ENCODE measurements at places on chromosomes 5 and 9.

DNA sequence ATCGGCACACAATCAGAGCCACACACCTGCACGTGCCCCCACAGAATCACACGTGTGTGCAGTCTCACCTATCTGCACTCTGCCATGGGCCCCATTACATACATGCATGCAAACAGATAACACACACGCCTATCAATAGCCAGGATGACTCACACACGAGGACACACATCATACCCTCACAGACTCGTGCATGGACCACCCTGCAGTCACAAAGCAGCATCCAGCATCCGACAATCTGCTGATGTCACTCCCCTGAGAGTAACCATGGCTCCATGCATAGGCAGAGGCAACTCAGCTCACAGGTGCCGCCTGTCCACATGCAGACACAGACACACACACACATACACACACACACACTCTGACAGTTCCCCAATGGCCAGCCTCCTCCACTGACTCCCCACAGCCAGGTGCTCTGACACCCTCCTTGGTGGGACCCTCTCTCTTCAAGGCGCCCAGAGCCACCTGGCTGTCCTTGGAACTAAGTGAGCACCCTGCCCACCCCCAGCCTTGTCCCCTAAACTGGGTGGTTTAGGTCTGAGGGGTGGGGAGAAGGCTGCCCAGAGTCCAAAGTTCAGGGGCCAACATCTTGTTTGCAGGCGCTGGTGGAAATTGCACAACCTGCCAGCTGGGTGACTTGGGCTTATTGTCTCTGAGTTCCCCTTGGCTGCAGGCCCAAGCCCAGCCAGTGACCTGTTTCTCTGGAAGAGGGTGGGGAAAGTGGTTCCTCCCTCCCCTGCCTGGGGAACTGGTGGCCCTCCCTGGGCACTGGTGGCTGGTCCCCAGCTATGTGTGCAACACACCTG lies 34.6 kb upstream of the NEK6 start:
- DNase-seq: peak; percentile 30

GRCh38 chr9:22337261-22337660 lies 109.4 kb upstream of the DMRTA1 start:
- DNase-seq: no peak

DNA sequence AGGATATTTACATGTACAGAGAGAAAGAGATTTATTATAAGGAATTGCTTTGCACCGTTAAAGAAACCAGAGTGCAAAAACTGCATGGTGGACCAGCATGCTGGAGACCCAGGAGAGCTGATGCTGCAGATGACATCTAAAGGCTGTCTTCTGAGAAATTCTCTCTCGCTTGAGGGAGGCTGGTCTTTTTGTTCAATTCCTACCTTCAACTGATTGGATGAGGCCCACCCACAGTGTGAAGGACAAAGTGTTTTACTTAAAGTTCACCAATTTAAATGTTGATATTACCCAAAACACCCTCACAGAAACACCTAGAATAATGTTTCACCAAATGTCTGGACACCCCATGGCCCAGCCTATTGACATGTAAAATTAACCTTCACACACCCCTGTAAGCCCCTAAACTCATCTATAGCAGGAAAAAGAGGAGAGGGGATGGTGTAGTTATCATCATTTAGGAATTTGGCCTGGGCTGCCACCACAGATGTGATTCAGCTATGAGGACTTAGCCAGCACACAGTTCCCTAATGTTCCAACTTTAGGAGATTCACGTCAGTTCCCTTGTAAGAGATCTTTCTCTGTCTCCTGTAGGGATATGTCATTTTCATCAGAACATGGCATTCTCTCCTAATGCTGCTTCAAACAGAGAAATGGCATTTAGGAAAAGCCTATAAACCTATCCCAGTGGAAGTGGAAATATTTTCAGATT lies 358.2 kb upstream of the TLE4 start:
- no peak for DNase-seq

GRCh38 chr5:50967009-50967562 lies 300.6 kb downstream of the PARP8 start:
- DNase-seq: no peak

DNA sequence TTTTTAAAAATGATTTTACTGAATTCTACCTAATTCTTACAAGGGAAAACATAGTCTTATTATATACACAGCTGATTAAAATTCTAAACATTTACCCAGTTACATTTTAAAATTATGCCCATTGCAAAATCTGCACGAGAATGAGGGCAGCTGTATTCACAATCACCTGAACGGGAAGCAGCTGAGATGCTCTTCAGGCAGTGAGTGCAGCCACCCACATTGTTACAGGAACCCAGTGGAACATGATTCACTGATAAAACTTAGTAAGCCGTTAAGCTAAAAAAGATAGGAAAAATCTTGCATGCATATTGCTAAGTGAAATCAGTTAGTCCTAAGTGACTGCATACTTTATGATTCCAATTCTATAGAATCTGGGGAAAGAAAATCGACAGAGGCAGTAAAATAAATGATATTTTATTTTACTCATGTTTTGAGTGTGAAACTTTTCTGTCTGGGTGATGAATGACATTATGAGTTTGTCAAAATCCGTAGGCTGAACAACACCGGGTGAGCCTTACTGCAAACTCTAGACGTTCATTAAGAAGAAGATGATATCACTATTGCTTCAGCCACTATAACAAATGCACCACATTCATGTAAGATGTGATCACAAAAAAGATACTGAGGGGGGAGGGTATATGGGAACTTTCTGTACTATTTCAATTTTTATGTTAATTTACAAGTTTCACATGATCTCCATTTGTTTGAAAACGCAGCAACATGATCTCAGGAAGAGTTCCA lies 39.1 kb upstream of the FLT4 start:
- no peak for DNase-seq

- no peak for DNase-seq
Measured at GRCh38 chr9:97041898-97042297, 3.0 kb upstream of the CTSV start.

DNA sequence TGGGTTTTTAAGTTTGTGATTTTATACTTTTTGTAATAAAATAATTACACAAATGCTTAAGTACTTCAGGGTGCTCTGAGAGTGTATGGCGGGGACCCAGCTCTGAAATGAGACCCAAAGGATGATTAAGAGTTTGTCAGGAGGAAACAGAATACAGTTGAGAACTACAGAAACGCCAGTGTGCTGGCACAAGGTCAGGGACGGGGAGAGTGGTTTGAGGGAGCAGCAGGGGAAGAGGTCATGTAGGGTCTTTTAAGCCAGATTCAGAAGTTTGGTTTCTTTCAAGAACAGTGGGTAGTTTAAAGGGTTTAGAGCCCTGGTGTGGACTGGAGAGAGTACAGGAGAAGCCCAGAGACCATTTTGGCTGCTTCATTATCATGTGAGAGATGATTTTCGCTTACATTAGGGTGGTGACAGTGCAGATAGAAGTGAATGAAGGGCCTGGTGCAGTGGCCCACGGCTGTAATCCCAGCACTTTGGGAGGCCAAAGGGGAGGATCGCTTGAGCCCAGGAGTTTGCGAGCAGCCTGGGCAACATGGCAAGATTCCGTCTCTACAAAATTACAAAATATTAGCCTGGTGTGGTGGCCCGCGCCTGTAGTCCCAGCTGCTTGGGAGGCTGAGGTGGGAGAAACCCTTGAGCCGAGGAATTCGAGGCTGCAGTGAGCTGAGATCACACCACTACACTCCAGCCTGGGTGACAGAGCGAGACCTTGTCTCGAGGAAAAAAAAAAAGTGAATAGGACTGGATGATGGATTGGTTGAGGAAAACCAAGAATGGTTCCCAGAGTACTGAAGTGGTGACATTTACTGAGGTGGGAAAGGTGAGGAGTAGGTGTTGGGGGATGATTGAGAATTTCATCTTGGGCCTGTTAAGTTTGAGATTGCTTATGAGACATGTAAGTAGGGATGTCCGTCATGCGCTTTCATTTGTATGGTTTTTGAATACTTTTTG lies 1.4 kb upstream of the ETF1 start:
- no peak for DNase-seq

- no peak for DNase-seq
Measured at GRCh38 chr9:98264516-98264915, 9.1 kb upstream of the TBC1D2 start.

GRCh38 chr9:106596984-106597383 lies 266.0 kb upstream of the ZNF462 start:
- DNase-seq: no peak
